ENCODE measurements at places on chromosomes 2 and 18.

GRCh38 chr2:234496055-234496834 lies 636 bp downstream of the ARL4C start:
- peaks cover 6% of the 10 kb centered on the region for H3K4me1 ChIP-seq
- H3K36me3 ChIP-seq = no peaks in the 10 kb centered on the region
- no peak for DNase-seq

DNA sequence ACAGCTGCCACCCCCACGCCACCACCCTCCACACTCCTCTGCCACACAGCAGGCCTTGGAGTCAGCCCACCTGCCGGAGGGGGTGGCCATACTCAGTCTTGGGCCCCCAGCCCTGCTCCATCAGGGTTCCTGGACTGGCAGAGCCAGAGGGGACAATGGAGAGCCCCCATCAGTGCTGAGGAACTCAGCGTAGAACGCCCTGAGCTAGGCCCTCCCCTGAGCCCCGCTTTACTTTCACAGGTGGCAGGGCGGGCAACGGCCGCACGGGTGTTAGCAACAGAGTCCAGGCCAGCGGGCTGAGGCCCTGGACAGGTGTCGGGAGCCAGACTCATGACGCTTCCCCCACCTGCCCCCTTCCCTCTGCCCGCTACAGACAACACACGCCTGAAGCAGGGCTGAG lies 47.1 kb downstream of the FOSL2 start:
- no peak overlapping the region for H3K4me3 ChIP-seq
- no peak for DNase-seq
- peaks cover 18% of the 10 kb centered on the region for H3K4me1 ChIP-seq

- no peak for DNase-seq
- H3K4me3 ChIP-seq = no peak overlapping the region
- H3K36me3 ChIP-seq = peaks cover 29% of the 10 kb centered on the region
- no peaks in the 10 kb centered on the region for H3K4me1 ChIP-seq
Observed at GRCh38 chr2:73859721-73860586, 31.2 kb downstream of the STAMBP start.

- H3K4me1 ChIP-seq = peaks cover 3% of the 10 kb centered on the region
- H3K27ac ChIP-seq = no peak overlapping the region
- H3K4me3 ChIP-seq = no peak overlapping the region
- DNase-seq = no peak
Observed at GRCh38 chr2:159860581-159861310, 62.7 kb upstream of the CD302 start.

GRCh38 chr18:551404-552061 lies 28.6 kb upstream of the CETN1 start:
- no peaks in the 10 kb centered on the region for H3K36me3 ChIP-seq
- no peaks in the 10 kb centered on the region for H3K27me3 ChIP-seq
- H3K27ac ChIP-seq = no peak overlapping the region
- DNase-seq = no peak
- no peak overlapping the region for H3K4me3 ChIP-seq

- no peak overlapping the region for H3K4me3 ChIP-seq
- H3K27ac ChIP-seq = no peak overlapping the region
- H3K27me3 ChIP-seq = no peaks in the 10 kb centered on the region
Observed at GRCh38 chr18:11506856-11507255, 102.5 kb upstream of the SLC35G4 start.

DNA sequence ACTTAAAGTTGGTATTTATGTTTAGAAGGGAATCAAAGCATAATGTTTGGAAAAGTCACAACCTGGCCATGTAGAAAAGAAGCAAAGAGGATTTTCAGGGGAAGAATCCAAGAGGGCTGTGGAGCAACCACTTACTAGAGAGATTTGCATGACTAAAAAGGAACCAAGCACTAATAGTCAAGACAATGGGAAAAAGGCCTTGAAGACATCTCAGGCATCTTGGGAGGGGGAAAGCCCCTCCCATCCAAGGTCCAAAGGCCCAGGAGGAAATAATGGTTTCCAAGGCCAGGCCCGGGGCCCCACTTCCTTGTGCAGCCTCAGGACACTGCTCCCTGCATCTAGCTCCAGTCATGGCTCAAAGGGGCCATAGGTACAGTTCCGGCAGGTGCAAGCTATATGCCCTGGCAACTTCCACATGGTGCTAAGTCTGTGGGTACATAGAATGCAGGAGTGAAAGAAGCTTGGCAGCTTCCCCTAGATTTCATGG lies 128.1 kb downstream of the EIPR1 start:
- no peak for DNase-seq
- no peaks in the 10 kb centered on the region for H3K4me1 ChIP-seq
- no peaks in the 10 kb centered on the region for H3K27me3 ChIP-seq
- H3K36me3 ChIP-seq = no peaks in the 10 kb centered on the region
- H3K4me3 ChIP-seq = no peak overlapping the region

GRCh38 chr2:175872005-175872348 lies 130.1 kb downstream of the LNPK start:
- no peak overlapping the region for H3K4me3 ChIP-seq
- DNase-seq = no peak
- H3K27ac ChIP-seq = no peak overlapping the region

DNA sequence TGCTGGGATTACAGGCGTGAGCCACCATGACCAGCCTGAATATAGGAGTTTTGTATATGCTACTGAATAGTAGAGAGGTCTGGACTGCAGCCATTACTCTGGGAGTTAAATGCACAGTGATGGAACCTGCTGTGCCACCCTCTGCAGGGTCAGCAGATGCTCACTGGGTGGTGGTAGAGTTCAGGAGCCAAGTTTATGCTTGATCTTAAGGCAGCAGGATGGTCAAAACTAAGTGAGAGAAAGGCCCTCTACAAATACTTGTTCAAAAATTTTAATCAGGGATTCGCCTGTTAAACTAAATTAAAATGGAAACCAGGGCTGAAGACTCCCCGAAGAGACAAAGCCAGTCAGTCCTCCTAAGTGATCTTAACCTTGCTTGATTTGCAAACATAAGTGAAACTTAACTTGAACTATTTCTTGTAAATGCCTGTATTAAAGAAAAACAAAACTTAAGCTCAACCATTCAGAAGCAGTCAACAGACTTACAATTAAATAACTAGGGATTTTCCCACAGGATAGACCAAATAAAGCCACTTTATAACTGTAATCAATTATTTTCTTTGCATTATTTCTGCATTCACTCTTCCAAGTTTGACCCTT lies 4.2 kb upstream of the WDFY1 start:
- DNase-seq = no peak
- H3K4me3 ChIP-seq = no peak overlapping the region
- H3K36me3 ChIP-seq = no peaks in the 10 kb centered on the region
- no peaks in the 10 kb centered on the region for H3K27me3 ChIP-seq
- no peak overlapping the region for H3K27ac ChIP-seq

GRCh38 chr2:207805566-207806226 lies 36.0 kb upstream of the FZD5 start:
- peaks cover 4% of the 10 kb centered on the region for H3K4me1 ChIP-seq
- no peaks in the 10 kb centered on the region for H3K27me3 ChIP-seq
- no peaks in the 10 kb centered on the region for H3K36me3 ChIP-seq
- no peak overlapping the region for H3K4me3 ChIP-seq
- no peak for DNase-seq

DNA sequence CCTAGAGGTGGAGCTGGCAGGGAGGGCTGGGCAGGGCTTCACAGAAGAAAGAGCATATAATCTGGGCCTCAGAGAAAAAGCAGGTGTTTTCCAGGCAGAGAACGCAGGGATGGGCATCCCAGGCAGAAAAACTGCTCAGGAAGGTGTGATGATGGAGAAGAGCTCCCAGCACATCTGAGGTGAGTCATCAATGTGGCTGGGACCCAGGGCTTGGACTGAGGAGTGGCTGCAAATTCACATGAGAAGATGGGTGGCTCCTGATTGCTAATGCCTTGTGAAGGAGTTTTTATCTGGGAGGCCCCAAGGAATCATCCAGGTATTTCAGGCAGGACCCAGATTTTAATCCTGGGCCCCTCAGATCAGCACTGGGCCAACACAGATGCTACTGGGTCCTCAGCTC lies 10.2 kb downstream of the IL1F10 start:
- H3K36me3 ChIP-seq = no peaks in the 10 kb centered on the region
- DNase-seq = no peak
- no peaks in the 10 kb centered on the region for H3K27me3 ChIP-seq
- peaks cover 70% of the 10 kb centered on the region for H3K4me1 ChIP-seq
- peak overlapping the region; percentile 78 for H3K27ac ChIP-seq

DNA sequence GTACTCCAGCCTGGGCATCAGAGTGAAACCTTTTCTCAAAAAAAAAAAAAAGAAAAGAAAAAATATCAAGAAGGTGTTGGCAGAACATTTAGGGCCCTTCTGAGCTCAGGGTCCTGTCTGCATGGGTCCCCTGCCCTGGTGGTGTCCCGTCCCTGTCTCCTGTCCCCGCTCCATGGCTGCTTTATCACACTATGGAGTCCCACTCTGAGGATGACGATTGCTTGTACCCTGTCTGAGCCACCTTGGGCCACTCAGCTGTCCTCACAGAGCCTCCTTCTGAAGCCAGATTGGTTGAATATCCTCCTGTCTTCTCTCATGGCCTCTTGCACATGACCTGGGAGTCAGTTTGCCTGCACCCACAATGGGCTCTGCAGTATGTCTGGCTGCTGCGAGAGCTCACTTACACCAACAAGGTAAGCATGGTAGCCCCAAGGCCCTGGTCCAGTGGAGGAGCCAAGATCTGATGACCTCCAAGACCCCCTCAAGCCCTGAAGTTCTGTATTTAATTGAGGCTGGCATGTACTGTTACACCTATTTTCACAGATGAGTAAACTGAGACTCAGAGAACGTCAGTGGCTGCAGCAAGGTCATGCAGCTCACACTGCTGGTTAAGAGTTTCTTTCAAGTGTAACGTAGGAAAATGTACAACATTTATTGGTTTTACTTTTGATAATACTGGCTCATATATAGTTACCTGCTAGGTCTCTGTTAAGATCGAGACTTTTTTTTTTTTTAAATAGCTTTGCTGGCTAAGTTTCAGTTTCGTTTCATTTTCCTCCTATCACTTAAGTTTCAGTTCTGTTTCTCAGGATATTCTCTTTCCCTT lies 16.9 kb upstream of the ZCCHC2 start:
- no peaks in the 10 kb centered on the region for H3K36me3 ChIP-seq
- DNase-seq = no peak
- peak overlapping the region; percentile 46 for H3K4me3 ChIP-seq
- H3K27me3 ChIP-seq = no peaks in the 10 kb centered on the region
- H3K4me1 ChIP-seq = peaks cover 16% of the 10 kb centered on the region

GRCh38 chr2:223513771-223514455 lies 88.2 kb downstream of the SCG2 start:
- H3K36me3 ChIP-seq = no peaks in the 10 kb centered on the region
- peaks cover 4% of the 10 kb centered on the region for H3K27me3 ChIP-seq
- no peak for DNase-seq
- no peaks in the 10 kb centered on the region for H3K4me1 ChIP-seq
- no peak overlapping the region for H3K27ac ChIP-seq

GRCh38 chr18:60235164-60235563 lies 137.4 kb downstream of the MC4R start:
- H3K4me1 ChIP-seq = no peaks in the 10 kb centered on the region
- no peaks in the 10 kb centered on the region for H3K27me3 ChIP-seq
- H3K27ac ChIP-seq = no peak overlapping the region
- no peaks in the 10 kb centered on the region for H3K36me3 ChIP-seq

Measured in esophagus squamous epithelium (tissue), 5 donors.